Caco-2 (cell line): ENCODE measurements at places on chromosomes 5 and 9. TPM values are rescaled to one million over a fixed set of nuclear protein-coding genes. Genes with fewer than 3 reads are reported as not detected.

DNA sequence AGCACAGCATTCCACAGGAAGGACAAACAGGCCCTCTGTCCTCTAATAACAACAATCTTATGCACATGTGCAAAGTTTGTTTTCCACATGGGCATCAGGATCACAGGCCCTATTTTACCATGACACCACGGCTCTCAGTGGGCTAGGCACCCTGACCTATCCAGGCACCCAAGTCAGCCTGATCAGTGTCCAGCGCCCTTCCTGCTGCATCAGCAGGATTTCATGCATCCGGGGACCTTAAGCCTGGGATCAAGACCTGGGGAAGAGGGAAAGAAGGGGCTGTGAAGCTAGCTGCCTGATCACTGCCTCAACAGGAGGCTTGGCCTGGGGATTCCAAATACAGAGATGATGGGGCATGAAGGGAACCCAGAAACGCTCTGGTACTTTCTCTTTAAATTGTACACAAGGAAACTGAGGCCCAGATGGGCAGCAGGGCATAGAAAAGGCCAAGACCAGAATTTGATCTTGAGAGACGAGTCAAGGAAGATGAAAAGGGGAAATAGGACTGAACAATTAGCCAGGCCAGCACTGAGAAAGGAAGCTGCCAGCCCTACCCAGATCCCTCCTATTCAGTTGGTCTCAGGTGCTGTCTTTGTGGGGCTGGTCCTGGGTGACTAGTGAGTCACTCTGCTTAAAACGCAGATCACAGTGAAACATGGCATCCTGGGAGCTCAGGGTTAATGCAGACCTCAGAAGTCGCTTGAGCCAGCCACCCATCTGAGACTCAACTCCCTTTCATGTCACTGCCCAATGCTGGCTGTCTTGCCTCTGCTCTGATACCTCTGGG lies 57.9 kb downstream of the SHB start:
- DNase-seq: no peak

DNA sequence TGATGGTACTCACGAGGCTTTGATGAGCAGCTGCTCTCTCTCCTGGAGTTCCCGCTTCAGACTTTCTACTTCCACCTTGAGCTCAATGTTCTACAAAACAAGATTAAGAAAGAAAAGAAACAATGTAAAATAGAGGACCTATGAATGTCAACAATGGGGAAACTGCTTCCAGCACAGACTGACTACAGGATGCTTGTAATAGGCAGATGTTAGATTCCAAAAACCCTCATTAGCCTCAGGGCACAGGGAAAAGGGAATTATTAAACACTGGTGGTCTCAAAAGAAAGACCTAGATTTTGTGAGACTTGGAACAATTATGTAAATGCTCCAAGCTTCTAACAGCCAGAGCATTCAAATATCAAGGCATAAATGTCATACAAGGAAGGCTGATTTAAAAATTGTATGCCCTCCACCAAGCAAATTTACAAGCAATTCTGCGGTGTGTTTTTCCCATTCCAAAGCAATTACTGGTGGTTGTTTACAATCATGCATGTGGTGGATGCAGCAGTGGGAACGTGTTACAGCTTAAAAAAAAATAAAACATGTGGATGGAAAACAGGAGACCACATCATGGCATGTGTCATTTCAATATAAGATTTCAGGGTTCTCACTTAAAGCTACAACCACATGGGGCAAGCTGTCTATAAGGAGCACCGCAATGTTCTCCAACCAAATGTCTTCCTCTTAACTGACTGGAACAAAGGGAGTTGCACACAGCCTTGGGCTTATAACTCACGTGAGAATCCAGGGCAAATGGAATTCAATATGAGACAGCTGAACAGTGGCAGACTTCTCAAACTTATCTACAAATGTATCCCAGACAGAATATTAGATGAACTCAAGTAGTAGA lies 34.0 kb downstream of the CDK5RAP2 start:
- DNase-seq: no peak

DNA sequence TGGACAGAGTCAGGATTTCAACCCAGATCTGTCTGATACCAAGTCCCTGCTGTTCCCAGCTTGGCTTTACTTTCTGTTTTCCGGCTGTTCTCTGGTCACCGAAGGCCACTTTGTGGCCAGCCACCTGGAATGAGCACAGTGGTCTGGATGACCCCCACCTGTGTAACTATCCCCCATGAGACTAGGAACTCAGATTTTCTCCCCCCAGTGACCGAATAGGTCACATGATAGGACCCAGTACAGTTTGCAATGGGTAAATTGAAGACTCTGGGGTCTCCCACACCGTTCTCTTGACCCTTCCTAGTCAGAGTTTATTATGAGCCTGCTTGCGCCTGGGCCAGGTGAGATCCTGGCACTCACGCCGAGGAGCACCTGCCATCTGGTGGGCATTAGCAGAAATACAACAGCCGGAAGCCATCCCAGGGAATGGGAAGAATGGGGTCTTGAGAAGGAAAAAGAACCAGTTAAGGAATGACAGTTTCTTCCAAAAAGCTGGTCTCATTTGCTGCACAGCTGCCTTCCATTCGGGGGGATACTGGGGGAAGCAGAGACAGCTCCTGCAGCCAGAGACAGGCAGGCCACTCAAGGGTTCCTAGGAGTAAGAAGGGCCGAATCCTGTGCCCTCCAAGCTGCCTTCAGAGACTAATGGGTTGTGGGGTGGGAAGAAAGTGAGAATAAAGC lies 7.1 kb downstream of the PHYHD1 start:
- peak; percentile 71 for DNase-seq

DNA sequence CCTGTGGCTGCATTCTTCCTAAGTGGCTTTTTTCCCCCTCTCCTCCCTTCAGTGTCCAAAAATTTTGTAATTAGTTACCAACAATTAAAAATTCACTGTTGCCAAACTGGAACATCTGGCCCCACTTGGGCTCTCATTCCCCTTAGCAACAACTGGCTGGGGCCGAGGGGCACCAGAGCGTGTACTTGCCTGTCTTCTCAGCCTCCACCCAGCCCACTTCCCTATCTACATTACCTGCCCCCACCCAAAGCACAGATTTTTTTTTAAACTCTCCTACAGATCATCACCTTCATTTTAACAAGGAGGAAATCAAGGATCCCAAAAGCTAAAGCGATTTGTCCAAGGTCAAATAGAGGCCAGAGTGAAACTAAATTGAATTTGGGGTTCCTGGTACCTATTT lies 278.8 kb downstream of the EBF1 start:
- no peak for DNase-seq

DNA sequence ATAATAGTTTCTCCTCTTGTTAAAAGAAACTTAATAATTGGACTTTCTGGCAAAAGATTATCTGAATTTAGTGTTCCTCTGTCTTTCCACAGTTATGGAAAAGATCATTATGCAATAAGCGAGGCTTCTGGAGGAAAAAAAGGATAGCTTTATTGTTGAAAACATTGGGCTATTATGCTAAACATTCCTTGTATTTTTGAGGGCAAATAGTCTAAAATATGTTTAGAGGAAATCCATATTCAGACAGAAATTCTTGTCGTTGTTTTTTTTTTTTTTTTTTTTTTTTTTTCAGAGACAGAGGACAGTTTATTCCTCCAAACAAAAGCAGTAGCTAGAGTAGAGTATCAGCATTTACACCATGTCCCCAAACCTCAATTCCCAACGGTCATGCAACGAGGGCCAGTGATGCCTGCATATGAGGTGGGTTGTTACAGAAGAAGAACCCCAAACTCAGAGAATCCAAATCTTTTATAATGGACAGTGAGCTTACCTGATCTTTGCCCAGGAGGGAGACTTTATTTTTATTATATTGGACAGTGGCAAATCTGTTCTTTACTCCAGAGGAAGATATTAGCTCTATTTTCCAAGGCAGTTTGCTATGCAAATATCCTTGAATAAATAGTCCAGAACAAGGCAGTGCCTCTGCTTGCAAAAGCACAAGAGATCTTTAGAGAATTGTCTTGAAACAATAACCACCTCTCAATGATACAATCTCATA lies 48.4 kb upstream of the CDK5RAP2 start:
- DNase-seq: no peak

DNA sequence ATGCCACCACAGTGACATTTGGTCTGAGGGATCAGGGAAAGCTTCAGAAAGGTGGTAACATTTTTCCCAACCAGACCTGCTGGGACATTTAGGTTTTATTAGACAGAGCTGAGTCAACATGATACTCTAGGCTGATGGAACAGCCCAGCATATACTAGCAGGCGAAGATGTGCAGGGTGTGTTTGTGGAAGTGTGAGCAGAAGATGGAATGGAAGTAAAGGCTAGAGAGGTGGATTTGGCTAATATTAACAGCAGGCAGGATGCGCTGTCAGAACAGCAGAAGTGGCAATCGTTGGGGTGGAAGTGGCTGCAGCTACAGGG lies 340.6 kb downstream of the ASTN2 start:
- DNase-seq: no peak

- no peak for DNase-seq
Observed at GRCh38 chr5:15117688-15118087, 246.1 kb upstream of the ANKH start.

DNA sequence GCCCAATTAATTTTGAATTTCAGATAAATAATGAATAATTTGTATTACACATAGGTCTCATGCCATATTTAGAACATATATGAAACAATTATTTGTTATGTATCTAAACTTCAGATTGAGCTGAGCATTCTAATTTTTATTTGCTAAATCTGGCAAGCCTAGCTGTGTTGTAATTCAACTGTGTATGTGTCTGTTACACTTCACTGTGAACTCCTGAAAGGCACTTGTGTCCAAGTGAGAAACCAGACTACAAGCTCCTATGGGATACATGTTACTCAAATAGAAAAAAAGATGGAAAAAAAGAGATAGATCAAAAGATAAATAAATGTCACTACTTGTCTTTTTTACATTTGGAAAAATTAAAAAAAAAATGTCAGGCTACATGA lies 56.5 kb upstream of the ANKRD55 start:
- no peak for DNase-seq

GRCh38 chr9:35287987-35288632 lies 126.3 kb downstream of the UNC13B start:
- DNase-seq: no peak

- no peak for DNase-seq
Observed at GRCh38 chr9:131918481-131918880, 161.2 kb downstream of the MED27 start.

DNA sequence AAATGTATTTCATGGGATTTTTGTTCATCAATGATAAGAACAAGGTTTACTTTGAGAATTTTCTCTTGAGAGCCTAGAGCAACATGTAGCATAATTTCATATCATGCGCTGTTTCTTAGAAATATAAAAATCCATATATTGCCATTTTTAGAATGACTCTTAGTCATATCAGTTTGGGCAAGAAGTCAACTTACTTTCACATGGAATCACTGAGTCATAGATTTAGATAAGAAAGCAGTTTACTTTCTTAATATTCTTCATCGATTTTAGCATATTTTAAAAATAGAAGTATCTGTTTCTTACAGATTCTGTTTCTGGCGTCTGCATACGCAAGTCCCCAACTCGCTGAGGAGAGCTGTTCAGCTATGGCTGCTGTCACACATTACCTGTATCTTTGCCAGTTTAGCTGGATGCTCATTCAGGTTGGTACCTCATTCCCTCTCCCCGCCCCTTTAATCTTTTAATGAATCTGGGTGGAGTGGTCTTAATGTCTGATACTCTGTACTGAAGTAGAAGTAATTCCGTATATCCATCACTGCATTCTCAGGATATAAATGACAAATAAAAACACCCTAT lies 406.6 kb downstream of the ADGRV1 start:
- no peak for DNase-seq

DNA sequence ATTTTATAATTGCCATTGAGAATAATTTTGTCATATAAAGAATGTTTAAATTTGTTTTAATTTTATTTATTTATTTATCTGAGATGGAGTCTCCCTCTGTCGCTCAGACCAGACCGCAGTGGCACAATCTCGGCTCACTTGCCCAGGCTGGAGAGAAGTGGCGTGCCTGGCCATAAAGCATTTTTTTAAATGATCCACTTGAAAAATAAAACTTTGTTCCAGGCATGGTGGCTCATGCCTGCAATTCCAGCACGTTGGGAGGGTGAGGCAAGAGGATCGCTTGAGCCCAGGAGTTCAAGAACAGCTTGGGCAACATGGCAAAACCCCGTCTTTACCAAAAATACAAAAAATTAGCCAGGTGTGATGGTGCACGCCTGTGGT lies 2.1 kb upstream of the SIT1 start:
- no peak for DNase-seq

- DNase-seq: peak; percentile 51
Observed at GRCh38 chr5:39376293-39376714, 12.0 kb upstream of the C9 start.

GRCh38 chr5:38757451-38758245 lies 88.2 kb upstream of the OSMR start:
- no peak for DNase-seq

GRCh38 chr9:87141124-87141523 lies 193.8 kb upstream of the GAS1 start:
- no peak for DNase-seq

DNA sequence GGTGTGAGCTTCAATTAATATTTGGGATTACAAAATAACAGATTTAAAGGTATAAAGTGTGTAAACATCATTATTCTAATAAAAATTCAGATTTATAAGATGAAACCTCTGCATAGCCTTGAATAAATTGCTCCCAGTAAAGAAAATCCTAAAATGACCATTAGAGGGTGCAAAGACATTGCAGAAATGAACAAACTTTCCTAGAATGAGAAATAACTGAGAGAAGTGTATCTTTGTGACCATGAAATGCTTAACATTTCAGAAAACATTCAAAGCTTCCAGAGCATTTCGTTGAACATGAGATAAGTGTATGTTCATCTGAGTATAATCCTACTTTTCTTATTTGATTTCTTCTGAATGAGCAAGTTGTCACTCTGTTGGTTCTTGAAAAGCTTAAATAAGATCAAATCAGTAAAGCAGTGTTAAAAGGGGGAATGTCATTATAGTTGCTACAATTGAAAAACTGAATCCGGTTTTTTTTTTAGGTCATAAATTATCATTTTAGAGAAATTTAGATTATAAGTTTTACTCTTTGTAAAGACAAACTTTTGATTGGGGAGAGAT lies 24.7 kb upstream of the NUDT12 start:
- DNase-seq: no peak

DNA sequence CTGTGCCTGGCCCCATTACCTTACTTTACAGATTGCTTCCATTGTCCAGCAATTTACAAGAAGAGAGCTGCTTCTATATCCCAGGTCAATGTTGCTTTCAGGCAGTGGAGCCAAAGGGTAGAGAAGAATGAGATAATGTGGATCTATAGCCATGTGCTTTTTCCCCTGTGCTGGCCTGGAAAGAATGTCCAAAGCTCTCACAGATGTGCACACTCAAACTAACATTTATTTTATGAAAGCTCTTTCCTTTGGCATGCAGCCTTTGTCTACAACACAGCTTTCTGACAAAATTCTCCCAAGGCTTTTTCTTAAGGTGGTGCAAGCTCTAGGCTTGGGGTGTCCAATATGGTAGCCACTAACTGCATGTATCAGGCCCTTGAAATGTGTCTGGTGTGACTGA lies 217.3 kb downstream of the LRRC70 start:
- no peak for DNase-seq

MARCHF11 gene
- 0.86 and 1.5 TPM in 2 replicates for total RNA-seq

SLC46A2 gene
- not detected in 2 replicates for total RNA-seq

TAF1L gene
- total RNA-seq: not detected in 2 replicates

PTPDC1 gene
- 5.3 and 5.9 TPM in 2 replicates for total RNA-seq

SPATA31D4 gene
- total RNA-seq: not detected in 2 replicates

ERGIC1 gene
- total RNA-seq: 152 and 161 TPM in 2 replicates

SPEF2 gene
- 2.1 and 4.0 TPM in 2 replicates for total RNA-seq

PCDHGA12 gene
- 0.52 and 1.0 TPM in 2 replicates for total RNA-seq

OR1Q1 gene
- total RNA-seq: not detected in 2 replicates
